ENCODE measurements at places on chromosomes 5 and 9.

DNA sequence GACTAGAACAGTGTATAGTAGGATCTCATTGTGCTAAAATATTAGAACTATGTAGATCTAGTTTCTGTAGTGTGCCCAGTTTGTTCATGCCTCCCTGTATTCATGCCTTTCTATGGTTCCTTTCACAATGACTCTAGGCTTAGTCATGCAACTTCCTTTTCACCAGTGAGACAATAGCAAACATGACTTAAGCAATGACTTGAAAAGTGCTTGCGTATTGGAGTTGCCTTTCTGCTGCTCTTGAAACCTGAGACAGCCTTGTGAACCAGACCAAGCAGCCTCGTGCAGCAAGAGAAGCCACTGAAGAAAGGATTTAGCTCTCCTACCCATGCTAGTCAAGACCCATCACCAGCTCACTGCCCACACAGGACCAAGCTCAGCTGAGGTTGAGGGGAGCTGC lies 294.5 kb upstream of the TAS2R1 start:
- peak; percentile 79 for DNase-seq

DNA sequence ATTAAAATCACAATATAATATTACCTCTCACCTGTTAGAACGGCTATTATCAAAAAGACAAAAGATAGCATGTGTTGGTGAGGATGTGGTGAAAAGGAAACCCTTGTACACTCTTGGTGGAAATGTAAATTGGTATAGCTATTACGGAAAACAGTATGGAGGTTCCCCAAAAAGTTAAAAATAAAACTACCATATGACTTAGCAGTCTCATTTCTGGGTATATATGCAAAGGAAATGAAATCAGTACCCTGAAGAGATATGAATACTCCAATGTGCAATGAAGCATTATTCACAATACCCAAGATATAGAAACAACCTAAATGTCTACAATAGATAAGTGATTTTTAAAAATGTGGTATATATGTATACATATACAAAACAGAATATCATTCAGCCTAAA lies 199.9 kb downstream of the SNX18 start:
- DNase-seq: no peak

DNA sequence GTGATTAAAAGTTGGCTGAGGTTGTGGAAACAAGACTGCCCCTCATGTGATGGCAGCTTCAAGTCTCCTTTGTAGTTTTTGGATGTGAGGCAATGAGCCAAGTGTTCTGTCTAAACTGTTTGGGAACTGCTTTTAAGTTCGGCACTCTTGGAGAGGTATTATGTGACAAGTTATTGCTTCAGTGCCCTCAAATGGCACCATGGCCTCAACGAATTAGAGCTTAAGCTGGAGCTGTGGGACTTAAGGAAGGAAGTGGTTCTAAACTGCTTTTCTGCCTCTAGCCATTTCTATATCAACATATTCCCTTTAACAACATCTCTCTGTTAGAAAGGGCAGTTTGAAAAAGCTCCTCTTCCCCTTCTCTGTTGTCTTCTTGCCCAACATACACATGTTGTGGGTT lies 227.7 kb downstream of the RFK start:
- DNase-seq: no peak

- DNase-seq: peak; percentile 53
Observed at GRCh38 chr5:132458651-132459030, 31.9 kb downstream of the IRF1 start.

DNA sequence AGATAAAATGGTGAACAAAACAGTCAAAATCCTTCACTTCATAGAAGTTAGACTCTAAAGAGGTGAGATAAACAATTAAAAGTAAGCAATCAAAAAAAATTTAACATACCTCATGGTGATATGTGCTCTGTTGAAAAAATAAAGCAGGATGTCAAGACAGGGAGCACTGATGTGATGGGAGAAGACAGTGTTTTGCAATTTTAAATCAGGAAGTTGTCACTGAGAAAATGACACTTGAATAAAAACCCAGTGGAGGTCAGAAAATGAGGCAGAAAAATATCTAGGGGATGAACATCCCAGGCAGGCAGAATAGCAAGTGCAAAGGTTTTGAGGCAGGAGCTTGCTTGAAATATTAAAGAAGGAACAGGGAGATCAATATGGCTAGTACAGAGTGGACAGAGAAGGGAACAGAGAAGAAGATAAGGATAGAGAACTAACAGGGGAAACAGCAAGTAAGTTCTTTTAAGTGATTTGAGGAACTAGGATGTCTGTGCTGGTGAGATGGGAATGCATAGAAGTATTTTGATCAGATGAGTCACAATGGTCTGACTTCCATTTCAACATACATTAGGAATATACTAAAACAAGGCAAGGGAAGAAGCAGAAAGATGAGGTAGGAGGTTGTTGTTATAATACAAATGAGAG lies 130.4 kb downstream of the CHSY3 start:
- no peak for DNase-seq

- DNase-seq: no peak
Observed at GRCh38 chr9:134636149-134636507, 5.5 kb upstream of the COL5A1 start.

GRCh38 chr9:73649552-73649951 lies 497.9 kb downstream of the ANXA1 start:
- DNase-seq: no peak

DNA sequence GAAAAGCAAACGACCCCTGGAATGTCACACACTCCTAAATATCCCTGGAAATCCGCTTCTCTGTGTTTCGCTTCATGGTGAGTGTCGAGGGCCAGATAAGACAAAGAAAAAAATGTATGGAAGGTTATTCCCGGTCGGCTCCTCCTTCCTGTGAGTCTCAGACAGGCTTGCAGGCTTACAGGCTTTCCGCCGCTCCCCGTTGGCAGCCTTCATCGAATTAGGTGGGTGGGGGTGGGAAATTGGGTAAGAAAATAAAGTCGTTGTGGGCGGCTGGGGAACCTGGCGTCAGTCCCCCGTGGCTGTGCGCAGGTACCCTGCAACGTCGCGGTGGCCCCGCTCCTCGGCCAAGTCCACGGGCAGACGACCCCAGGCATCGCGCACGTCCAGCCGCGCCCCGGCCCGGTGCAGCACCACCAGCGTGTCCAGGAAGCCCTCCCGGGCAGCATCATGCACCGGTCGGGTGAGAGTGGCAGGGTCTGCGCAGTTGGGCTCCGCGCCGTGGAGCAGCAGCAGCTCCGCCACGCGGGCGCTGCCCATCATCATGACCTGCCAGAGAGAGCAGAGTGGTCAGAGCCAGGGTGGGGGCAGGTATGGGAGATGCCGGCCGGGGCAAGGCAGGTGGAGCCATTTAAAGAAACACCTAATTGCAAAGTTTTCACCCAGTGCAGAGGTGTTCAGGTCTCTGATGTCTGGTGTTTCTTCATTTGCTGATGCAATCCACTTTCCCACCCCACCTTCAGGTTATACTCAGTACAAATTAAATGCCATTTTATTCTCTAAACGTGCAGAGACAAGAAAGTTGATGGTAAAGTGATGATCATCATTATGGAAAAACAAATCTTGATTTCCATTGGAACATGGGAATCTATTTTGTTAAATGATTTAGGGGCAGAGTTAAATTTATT lies 3.2 kb downstream of the CDKN2B start:
- DNase-seq: no peak

DNA sequence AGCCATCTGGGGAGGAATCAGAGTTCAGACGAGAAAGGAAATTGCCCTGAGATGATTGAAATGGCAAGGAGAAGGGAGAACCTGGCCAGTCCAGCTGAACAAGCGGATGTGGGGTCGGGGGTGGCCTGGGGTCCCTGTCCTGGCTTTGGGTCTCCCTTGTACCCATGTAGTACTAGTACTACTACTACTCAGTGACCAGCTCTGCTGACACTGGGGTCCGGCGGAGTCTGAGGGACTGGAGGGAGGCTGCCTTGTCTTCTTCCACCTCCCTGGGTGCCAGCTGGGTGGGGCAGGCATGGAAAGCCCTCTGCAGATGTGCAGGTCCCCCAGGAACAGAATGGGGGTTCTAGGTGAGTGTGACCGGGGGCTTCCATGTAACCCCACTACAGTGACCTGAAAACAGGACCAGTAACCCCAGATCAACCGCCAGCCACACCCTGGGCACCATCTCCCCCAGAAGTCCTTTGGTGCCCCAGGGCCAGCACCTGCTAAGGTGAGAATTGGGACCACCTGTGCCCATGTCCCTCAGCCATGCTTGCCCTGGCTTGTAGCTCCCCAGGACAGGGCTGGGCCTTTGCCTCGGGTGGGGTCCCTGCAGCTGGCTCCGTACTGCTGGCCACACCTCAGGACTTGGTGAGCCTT lies 89.1 kb upstream of the COL5A1 start:
- no peak for DNase-seq

DNA sequence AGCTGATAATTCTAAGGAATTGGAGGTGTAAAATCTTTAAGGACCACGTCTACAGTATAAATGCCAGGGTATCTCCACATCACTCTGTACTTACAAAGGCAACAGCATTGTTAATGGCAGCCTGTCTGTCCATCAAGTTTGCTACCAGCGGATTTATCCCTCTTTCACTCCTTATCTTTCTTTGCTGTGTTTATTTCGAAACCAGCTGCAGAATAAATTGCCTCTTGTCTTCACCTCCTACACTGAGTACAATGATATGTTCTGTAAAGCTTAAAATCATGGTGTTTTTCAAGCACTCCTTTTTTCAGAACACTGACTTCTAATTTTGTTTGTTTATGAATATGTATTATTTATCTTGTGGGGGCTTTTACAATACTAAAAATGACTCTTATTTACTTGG lies 1088.1 kb downstream of the NR2F1-AS1 start:
- no peak for DNase-seq

DNA sequence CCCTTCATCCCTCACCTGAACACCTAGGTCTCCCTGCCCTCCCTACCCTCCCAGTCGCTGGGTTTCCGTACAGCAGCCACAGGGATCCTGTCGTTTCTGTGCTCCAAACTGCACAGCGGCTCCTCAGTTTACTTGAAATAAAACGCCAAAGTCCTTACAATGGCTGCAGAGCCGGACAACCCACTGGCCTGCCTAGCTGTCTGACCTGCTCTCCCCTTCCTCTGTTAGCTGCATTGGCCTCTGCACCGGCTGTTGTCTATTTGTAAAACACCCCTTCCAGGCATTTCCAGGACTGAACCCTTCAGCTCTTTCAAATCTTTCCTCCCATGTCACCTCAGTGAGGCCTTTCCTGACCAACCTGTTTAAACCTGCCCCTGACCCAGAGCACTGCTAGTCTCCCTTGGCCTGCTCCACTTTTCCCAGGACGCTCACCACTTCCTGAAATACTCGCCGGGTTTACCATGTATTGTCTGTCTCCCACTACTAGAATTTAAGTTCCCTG lies 9.1 kb upstream of the MGAT1 start:
- peak; percentile 53 for DNase-seq

DNA sequence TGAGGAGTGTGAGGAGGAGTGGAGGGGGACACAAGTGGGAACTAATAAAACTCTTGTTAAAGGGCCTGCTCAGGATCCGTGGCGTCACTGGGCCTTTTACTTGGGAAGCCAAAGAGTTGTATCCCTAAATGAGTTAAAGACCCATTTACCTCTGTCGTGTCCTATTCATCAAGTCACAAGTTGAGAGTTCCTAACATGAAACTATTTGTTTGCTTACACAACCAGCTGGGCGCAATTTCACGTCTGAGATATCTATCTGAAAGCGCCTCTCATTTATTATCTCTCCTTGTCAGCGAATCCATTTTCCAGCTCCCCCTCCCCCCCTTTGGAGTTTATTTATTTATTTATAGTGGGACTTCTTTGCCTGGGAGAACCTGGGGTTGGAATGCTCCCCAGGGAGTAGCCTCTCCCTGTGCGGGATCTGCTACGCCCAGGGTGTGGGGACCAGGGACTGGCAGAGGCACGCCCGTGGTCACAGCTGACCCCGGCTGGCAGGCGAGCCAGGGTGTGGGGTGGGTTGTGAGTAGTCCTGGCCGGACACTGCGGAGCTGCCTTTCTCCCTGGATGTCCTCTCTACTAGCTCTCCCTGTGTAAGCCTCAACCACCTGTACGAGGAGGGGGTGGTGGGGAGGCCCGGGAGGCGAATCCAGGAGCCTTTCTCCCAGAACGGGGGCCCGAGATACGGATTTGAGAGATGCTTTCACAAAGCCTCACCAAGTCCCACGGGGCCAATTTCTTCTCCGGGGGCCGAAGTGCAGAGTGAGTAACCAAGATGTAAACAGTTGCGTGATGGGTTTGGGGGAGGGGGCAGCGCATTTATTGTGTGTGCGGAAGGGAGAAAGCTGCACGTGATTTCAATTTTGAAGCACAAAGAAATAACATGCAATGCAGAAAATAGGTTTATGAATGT lies 15.3 kb downstream of the NR2F1 start:
- DNase-seq: no peak

DNA sequence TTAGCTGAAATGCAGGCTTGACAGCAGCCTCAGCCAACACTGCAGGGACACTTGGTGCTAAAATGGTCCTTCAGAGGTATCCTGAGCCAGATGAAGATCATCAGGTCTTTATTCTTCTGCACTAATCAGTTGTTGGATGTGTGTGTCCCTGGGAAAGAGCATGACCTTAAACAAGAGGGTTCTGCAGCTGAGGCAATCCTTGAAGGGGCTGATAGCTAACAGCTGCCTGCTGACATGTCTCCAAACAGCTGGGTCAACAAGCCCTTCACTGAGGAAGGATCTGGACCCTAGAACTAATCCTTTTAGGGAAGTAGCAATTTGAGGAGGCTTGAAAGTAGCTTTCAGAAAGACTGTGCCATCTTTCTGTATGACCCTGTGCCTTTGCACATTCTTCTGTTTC lies 376.3 kb upstream of the ACTBL2 start:
- no peak for DNase-seq

DNA sequence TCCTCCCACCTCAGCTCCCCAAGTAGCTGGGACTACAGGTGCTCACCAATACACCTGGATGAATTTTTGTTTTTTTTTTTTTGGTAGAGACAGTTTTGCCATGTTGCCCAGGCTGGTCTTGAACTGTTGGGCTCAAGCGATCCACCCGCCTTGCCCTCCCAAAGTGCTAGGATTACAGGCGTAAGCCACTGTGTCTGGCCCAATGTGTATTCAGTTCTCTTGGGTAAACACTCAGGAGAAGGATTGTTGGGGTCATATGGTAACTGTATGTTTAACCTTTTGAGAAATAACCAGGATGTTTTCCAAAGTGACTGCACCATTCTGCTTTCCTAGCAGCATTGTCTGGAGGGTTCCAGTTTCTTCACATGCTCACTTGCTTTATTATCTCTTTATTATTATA lies 67.4 kb downstream of the TNPO1 start:
- no peak for DNase-seq

DNA sequence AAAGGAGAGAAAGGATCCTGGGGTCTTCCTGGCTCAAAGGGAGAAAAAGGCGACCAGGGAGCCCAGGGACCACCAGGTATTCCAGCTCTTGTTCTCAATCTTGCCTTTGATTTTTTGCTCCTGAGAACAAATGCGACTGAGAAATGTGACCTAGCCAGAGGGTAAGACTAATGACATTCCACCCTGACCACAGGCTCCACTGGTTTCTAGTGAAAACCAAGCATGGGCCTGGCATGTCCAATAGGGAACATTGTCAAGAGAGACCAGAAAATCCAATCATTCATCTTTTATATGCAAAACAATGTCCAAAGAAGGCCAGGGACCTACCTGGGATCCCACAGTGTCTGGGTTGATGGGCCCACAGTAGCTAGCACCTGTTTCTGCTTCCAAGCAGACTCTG lies 50.3 kb upstream of the TGFBR1 start:
- no peak for DNase-seq
